ENCODE measurements at places on chromosomes 6 and 20.

DNA sequence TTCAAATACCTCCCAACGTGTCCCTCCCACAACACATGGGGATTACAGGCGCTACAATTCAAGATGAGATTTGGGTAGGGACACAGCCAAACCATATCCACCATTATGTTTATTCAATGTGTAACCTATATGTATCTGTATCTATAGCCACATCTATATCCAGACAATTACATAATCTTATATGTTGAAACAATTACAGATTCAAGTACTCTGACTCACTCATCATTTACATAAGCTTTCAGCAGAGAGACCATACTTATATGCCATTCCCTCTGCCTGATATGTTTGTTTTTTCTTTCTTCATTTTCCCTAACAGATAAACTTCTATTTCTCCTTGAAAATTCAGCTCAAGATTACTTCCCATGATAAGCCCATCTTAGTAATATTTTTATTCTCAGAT is 163.6 kb downstream of the LAMA2 start:
- DNase-seq, result no peak

DNA sequence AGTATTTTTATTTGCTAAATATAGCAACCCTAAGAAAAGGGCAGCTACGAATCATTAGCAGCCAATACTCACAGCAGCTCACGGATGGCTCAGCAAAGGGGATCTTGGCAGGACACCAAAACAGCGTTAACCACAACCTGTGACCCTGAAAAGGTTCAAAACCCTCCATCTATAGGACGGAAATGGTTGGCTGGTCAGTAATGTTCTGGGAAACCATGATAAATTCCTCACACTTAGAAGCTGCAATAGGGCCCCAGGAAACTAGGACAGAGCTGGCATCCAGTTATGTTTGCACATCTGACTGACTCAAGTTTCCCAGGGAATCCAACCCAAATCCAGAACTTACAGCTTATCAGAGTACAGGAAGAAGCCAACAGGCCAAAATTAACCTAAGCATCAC is 30.9 kb upstream of the PTPRT start:
- DNase-seq, result no peak

GRCh38 chr6:131787079-131787478 is 20.7 kb upstream of the ENPP1 start:
- no peak for DNase-seq

GRCh38 chr20:57212534-57213276 is 53.7 kb downstream of the BMP7 start:
- no peak for DNase-seq

- DNase-seq, result peak; percentile 21
Observed at GRCh38 chr6:52517502-52518278, 59.2 kb downstream of the TRAM2 start.

- DNase-seq, result no peak
Observed at GRCh38 chr20:19308146-19308545, 95.7 kb downstream of the SLC24A3 start.

DNA sequence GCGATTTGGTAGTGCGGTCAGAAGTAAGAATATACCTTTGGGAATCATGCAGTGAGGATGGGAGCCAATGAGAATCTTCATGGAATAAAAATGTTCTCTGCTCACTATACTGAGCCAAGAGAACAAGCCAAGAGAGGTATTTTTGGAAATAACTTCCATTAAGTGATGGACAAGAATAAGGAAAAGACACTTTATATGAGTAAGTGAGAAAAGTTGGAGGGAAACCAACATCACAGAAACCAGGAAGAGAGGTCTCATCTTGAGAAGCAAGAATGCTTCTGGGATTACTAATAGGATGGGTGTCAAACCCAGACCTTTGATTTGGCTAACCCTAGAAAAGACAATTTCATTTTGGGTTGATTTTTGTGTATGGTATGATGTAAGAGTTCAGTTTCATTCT is 181.2 kb upstream of the JAG1 start:
- DNase-seq, result no peak

DNA sequence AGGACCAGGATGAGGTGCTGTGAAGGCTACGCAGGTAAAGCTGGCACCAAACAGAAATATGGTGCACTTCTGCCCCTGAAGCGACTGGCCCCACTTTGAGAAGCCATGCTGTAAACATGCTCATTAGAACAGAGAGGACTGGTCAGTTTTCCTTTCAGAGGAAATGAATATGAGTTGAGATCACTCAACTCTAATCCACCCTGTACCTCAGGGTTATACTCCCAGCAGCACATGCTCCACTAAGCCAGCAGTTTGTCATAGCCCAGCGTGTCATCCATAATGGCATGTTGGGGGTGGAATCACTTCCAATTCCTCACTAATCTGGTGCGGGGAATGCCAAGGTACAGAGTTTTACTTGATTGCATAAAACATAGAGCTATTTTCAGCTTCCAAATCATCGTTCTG is 98.1 kb downstream of the HIVEP2 start:
- DNase-seq, result no peak

- DNase-seq, result no peak
Observed at GRCh38 chr6:66499851-66500250, 792.8 kb upstream of the EYS start.

- DNase-seq, result no peak
Observed at GRCh38 chr20:1377341-1377871, 15.4 kb downstream of the FKBP1A start.

DNA sequence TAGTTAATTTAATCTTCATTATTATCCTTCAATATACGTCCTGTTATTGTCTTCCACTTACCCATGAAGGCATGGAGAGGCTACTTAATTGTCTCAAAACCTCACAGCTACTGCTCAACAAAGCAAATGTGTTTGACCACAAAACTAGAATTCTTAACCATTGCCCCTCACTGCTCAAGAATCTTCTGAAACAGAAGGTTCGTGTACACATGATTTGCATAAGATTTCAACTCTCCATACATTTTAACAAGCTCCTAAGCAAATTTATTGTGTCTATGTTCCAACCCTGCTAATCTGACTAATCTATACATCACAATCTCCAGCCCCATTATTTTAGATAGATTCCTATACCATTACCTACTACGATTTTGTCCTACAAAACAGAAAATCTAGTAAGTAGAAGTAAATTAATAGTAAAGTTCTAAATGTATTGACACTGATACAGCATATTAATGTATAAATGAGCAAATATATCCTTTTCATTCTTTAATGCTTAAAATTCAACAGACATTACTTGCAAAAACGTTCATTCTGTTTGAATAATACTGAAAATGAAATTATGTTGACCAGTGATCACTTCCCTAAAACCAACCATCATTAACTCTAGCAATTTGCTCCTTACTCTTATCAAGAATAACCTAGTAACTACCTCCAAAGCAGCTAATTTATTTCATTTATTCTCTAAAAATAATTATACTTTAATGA is 89.7 kb upstream of the RNF217 start:
- DNase-seq, result no peak

GRCh38 chr20:58240471-58240870 is 12.0 kb upstream of the ANKRD60 start:
- no peak for DNase-seq

- DNase-seq, result no peak
Observed at GRCh38 chr6:47135772-47136171, 93.6 kb upstream of the ADGRF1 start.

DNA sequence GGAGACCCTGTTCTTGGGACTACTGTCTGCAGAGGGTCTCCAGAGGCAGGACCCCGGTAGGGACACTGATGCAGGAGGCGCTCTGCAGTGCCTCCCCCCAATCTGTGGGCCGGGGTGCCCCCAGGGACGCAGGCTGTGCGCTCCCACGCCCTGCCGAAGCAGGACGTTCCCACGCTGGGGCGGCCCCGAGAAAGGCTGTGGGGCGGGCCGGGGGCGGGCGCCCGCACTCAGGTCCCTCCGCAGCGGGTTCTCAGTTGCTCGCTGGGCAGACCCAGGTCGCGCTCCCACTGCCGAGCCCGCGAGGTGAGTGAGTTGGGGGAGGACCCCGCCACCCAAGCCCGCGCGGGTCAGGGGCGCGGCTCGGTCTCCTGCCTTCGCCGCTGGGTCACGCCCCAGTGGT is at the start of gene COX4I2:
COX4I2 (plus strand) TSS at position 253 of the 400 bp plus-strand sequence. CDS start 1,106 bp downstream, outside the sequence.
- no peak for DNase-seq

- no peak for DNase-seq
Observed at GRCh38 chr20:62964700-62965099, 12.2 kb downstream of the SLC17A9 start.

DNA sequence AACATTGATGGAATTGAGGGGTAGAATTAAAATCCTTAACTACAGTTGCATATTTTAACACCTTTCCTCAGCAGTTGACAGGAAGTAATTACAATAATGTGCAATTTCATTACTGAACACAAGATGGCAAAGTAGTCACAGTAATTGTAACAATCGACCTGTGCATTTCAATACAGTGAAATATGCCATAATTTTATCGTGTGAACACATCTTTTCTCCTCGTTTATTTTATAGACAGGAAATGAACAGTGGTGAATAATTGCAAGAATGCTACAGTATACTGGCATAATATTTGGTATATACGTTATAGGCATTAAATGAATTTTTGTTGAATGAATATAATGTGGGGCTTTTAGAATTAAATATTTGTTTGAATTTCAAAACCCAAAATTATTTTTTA is 25.0 kb downstream of the CYB5R4 start:
- no peak for DNase-seq

- DNase-seq, result no peak
Observed at GRCh38 chr6:36703081-36703606, 5.5 kb downstream of the RAB44 start.

DNA sequence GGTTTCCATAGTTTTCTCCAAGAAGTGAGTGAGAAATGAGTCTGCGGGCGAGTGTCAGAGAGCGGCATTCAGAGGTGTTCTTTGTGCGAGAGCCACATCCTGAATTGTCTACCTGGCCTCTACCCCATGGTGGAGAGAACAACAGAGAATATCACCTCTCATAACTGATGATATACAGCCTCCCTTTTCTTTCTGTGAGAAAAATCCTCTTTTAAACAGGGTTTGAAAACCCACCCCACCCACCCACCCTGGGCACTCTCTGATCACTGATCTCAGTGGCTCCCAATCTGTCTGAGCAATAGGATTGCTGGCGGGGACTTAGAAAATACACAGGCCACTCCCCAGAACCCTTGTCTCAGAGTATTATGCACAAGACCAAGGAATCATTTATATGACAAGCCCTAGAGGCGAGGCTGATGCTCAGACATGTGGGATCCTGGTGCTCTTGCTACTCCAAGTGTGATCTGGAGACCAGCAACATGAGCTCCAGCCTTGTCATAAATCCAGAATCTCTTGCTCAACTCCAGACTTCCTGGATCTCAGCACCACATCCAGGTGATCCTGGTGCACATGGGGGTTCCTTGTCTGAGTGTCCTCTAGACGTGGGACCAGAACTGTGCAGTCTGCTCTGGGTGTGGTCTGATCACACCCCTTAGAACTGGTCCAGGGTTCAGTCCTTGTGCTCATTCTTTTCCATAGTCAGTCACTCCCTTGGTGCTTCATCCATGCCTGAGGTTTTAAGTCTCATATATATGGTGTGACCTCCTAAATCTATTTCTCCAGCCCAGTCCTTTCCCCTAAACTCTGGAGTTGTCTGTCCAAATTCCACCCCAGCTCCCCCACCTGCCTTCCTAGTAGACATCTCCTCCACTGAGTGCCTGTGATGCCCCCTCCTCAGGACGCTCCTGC is 5.3 kb downstream of the HLA-B start:
- no peak for DNase-seq

GRCh38 chr6:39887692-39888450 is 46.4 kb downstream of the MOCS1 start:
- no peak for DNase-seq

GRCh38 chr20:63855363-63856097 is 5.8 kb upstream of the ABHD16B start:
- no peak for DNase-seq

- no peak for DNase-seq
Observed at GRCh38 chr6:170085475-170086401, 205.1 kb downstream of the DLL1 start.

GRCh38 chr6:47804821-47805220 is 23.0 kb downstream of the OPN5 start:
- DNase-seq, result no peak

- no peak for DNase-seq
Observed at GRCh38 chr6:131101911-131102680, 33.2 kb upstream of the AKAP7 start.

GRCh38 chr6:20717743-20718142 is 183.5 kb downstream of the CDKAL1 start:
- no peak for DNase-seq

DNA sequence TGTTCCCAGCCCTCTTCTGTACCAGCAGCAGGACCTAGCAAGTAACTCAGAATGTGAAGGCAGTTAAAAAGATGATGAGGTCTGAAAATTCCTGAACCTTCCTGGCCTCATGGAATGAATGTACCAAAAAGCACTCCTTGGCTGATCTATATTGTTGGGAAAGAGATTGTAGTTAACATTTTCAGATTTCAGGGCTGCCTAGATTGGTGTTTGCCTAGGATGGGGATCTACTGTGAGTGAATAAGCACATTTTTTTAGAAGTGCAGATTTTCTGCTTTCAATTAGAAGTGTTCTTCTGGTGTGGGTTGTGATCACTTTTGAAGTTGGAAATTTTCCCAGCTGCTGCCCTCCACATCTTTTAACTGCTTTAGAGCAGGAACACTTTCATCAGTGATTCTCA is 6.2 kb downstream of the MYLIP start:
- DNase-seq, result no peak

- no peak for DNase-seq
Observed at GRCh38 chr20:32524829-32525501, 60.2 kb downstream of the NOL4L start.

DNA sequence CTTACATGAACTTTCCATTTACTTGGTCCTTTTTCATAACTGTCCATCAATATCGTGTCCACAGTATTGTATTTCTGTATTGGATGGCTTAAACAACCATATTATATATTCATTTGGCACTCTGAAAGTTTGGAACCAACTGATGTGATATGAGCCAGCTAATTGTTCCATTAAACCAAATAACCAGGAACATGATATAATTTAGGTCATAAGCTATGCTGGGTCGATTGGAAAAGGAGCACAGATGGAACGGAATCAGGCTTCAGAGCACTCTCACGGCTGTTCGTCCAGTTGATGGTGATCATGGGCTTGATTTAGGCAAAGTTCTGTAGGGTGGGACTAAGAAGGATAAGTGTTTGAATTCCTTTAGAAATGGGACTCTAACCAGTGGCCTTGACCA is 142.7 kb downstream of the DNAH8 start:
- DNase-seq, result no peak

- DNase-seq, result no peak
Observed at GRCh38 chr6:47303861-47304260, 5.8 kb downstream of the TNFRSF21 start.
